ENCODE measurements at places on chromosomes 16 and 17.

DNA sequence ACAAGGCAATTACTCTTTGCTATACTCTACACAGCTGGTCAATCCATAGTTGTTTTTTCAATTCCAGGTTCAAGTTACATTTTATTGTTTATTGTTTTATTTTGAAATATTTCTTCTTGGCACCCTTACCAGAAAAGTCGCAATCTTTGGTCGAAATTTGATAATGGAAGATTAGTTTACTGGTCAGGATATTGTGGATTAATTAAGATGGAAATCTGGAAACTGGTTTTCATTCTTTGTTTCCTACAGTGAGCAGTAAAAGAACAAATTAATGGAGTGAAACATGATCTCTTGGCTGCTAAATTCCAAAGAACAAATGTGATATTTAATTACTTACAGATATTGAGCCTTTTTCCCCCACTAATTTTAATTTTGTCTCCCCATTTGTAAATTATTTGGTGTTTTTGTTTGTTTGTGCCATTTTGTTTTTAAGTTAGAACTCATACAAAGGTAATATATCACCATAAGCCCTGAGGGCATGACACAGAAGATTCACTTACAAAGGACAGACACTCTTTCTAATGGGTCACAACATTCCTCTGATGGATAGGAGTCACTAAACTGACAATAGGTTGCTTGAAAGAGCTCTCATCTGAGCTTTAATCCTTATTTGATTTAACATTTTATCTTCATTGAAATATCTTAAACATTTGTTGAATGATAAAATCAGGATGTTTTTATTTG is 700.2 kb downstream of the KCNJ2 start:
- DNase-seq = no peak

DNA sequence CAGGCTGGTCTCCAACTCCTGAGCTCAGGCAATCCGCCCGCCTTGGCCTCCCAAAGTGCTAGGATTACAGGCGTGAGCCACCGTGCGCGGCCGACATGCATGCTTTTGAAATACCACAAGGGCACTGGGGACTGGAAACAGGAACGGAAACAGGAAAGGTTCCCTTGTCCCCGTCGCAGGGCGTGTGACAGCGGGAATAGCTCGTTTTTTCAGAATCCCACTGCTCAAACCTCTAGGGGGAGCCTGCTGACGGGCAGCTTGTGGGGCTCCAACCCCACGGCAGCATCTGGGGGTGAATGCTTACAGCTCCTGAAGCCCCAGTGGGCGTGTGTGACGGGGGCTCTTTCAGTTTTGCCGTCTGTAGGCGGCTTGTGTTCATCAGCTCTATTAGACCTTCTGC is 18.8 kb upstream of the ASGR2 start:
- no peak for DNase-seq

GRCh38 chr16:78605548-78606101 is 506.2 kb downstream of the WWOX start:
- DNase-seq = no peak

DNA sequence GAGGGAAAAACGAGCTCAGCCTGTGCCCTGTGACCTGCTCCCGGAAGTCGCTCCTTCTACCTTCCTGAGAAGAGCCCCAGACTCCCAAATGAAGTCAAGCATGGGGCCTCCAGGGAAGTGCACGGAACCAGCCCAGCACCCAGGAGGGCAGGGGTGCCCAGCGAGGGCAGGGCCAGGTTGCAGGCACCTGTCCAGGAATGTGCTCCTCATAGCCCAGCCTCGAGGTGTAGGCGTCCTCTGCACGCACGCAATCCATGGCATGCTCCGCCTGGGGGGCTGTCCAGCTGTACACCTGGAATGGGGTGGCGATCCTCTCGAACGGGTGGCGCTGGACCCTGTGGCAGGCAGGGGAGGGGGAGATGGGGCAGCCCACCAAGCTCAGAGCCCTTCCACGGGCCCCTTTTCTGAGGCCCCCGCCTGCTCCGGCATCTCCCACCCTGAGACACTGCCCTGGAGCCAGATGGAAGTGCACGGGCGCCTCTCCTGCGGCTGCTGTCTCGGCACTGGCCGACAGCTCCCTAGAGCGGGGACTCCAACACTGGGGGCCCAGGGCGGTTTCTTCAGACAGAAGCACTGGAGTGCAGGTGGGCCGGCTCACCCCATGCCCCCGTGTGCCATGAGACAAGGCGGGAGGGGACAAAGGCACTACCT is 10.9 kb downstream of the CLUH start:
- no peak for DNase-seq

- no peak for DNase-seq
Observed at GRCh38 chr16:48137822-48138221, 18.0 kb downstream of the ABCC12 start.

GRCh38 chr16:49890876-49891275 is 35.0 kb upstream of the ZNF423 start:
- peak; percentile 14 for DNase-seq

GRCh38 chr17:69516911-69517310 is 102.4 kb downstream of the MAP2K6 start:
- no peak for DNase-seq

DNA sequence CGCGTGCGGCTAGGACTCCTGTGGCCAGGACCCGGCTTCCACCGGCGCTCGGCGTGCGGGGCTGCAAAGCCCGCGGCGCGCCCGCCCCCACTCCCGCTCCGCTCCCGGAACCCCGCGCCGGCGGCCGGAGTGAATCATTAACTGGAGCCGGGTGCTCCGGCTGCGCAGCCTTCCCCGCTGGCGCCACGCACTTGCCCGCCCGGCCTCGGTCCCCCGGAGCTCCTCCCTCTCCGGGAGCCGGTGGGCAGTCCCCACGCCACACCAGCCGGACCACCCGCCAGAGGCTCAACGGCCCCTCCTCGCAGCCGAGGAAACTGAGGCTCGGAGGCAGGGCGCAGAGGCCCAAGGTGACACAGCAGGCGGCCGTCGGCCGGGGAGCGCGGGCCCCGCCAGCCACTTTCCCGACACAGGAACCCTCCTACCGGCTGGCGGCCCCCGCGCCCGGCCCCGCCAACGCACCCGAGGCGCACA is 580 bp downstream of the BCAR1 start:
- DNase-seq = no peak

GRCh38 chr16:69579783-69580481 is 14.2 kb downstream of the NFAT5 start:
- DNase-seq = no peak

- DNase-seq = no peak
Observed at GRCh38 chr17:75090871-75091854, 3.4 kb downstream of the SLC16A5 start.

DNA sequence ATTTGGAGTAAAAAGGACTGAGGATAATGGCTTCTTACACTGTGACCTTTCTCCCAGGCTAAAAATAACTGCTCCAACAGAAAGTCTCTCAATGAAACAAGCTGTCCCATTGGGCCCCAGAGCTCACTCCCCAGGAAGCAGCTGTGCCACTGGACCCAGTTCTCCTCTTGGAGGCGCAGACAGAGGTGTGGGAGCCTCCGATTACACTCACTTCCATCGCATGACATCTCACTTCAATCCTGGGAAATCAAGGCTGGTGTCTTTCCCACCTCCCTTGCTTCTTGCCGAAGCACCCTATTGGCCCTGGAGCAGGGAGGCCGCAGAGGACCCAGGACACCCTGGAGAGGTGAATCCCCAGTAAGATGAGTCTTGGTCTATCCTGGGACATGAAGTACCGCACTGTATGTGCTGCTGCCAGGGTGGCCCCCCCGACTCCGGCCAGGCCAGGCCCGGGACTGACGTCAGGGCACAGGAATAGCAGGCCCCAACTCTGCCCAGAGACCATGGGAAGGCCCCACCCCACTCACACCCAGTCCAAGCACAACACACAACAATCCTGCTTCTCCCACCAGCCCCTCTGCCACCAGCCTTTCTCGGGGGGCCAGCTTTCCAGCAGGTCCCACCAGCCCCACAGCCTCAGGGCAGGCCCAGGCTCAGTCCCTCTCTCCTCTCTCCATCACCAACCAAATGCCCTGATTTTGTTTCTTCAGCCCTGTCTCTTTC is 29.5 kb downstream of the SRL start:
- no peak for DNase-seq

- no peak for DNase-seq
Observed at GRCh38 chr16:27152121-27152520, 51.2 kb upstream of the KDM8 start.

GRCh38 chr17:43014649-43015542 is 7.3 kb downstream of the VAT1 start:
- no peak for DNase-seq

DNA sequence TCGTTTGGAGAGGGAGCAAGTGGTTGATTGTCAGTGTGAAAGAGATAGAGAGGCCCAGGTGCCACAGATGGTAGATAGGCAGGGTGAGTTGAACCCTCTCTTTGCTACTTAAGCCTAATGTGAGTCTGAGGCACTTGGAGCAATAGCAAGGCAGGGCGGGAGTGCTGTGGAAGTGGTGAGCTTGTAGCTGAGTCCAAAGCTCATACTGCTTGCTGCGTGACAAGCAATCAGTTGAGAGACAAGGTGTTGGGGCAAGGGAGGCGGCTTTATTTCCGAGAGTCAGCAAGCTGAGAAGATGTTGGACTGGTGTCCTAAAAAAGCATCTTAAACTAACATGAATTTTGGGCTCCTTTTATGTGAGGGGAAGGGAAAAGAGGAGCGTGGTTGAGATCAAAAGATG is 112.9 kb upstream of the ZKSCAN2 start:
- no peak for DNase-seq

DNA sequence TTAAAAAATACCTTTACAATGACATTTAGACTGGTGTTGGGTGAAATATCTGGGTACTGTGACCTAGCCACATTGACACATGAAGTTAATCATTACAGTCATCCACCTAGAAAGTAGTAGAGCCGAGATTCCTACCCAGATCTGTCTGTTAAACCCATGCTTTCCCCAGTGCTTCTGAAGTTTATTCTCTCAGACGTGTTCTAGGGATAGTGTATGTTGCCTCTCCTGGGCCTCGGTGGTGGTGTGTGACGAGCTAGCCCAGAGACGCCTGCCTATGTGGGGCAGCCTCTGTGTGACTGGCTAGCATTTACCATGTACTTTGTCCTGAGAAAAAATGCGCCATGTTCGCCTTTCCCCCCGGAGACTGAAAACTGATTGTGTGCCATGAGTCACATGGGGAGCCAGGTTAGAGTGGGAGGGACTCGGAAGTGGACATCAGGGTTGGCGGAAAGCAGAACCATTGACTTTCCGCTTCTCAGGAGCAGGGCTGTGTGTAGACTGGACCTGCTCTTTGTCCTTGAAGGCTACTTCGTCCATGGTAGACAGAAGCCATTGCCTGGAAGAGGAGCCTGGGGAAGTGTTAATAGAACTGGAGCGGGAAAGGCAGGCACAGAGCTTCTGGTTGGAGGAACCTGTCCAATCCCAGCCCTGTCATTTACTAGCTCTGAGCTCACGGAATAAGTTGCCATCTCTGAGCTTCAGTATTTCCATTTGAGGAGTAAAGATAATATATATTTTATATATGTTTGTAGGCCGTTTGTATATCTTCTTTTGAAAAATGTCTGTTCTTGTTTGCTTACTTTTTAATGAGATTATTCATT is 235.5 kb downstream of the SNX29 start:
- no peak for DNase-seq

- DNase-seq = no peak
Observed at GRCh38 chr17:67818110-67819002, 6.9 kb upstream of the BPTF start.

- DNase-seq = no peak
Observed at GRCh38 chr17:51147650-51148049, 5.7 kb upstream of the NME1 start.

DNA sequence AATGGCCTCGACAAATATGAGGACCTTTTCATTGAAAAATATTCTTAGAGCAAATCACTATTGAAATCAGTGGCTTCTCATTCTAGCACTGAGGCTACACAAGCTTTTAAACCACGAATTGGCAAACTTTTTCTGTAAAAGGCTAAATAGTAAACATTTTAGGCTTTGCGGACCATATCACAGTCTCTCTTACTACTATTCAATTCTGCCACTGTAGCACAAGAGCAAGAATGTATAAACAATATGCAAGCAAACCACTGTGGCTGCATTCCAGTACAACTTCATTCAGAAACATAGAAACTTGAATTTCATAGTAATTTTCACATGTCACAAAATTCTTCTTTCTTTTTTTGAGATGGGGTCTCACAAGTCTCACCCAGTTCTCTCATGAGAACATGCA is 49.1 kb downstream of the PHLPP2 start:
- DNase-seq = no peak

DNA sequence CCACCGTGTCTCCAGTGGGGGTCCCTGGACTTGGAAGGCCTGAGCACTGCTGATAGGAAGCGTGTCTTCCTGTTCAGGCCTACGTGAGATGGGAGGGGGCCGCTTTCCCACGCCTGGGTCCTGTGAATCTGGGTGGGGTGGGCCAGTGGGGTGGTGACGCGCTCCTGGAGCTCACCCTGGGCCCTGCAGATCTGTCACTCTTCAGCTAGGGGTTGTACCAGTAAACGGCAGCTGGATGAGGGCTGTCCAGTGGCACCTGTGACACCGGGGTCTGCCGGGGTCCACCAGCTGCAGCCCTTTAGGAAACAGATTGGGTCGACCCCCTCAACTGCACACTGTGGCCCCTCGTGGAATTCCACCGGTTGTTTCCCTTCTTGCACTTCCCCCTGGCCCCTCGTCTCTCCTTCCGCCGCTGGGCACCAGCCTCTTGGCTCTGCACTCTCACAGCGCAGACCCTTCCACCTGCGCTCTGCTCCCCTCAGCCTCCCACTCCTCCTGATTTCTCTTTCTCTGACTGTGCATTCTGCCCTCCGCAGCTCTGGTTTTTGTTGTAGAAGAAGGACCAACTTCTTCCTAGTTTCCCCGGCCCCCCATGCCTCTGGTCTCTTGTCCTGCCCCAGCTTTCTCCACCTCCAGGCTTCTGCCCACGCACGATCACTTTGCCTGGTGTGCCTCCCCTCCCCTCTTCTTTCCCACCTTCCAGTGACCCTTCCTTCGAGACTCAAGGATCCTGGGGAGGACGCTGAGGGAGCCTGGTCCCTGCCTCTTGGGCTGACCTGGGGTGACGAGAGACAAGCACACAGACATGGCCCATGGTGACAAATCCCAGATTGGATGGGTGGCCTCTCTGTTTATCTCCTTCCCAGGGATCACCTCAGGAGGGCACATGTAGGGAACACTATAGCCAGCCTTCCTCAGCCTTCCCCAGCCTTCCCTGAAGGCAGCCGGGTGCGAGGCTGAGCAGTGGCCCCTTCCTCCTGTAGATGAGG is 4.8 kb downstream of the MRC2 start:
- no peak for DNase-seq

DNA sequence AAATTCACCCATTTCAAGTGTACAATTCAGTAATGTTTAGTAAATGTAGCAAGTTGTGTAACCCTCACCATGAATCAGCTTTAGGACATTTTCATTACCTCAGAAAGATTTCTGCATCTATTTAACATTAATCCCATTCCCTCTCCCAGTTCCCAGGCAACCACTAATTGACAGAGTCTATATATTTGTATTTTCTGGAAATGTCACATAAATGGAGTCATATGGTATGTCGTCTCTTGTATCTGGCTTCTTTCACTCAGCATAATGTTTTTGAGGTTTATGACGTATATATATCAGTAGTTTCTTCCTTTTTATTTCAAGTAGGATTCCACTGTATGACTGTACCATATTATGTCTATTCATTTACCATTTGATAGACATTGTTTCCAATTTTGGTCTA is 199.8 kb downstream of the CYB561 start:
- DNase-seq = no peak

All from activated CD4-positive, alpha-beta T cell treated with anti-CD3 and anti-CD28 coated beads, Interleukin-2, amount 10 ng/mL, durations not matched to agents 7 days and 5 days (primary cell).